BJ (cell line): ENCODE measurements at places on chromosomes 3 and 15. TPM values are rescaled to one million over a fixed set of nuclear protein-coding genes. Genes with fewer than 3 reads are reported as not detected.

The MINAR1 gene
- 0.37 and 0.43 TPM in 2 replicates for polyA plus RNA-seq

The TF gene
- polyA plus RNA-seq: 0.15 and 0.36 TPM in 2 replicates

The TMEM40 gene
- polyA plus RNA-seq: 0.20 and 0.52 TPM in 2 replicates

The PLXNA1 gene
- polyA plus RNA-seq: 34.7 and 57.2 TPM in 2 replicates

The NPTN gene
- 308 and 406 TPM in 2 replicates for polyA plus RNA-seq

The SLC2A2 gene
- polyA plus RNA-seq: not detected in 2 replicates

The USP3 gene
- 13.3 and 17.2 TPM in 2 replicates for polyA plus RNA-seq

The BNC1 gene
- polyA plus RNA-seq: 1.1 and 1.4 TPM in 2 replicates

The ACTRT3 gene
- 2.3 and 2.9 TPM in 2 replicates for polyA plus RNA-seq
